Stimulated activated CD4-positive, alpha-beta T cell treated with anti-CD3 and anti-CD28 coated beads, Interleukin-1b, Interleukin-23, amount 100 ng/mL, for 48 hours (primary cell): ENCODE measurements at places on chromosomes 13 and 19.

- DNase-seq, result no peak
Observed at GRCh38 chr13:85729296-85729695, 69.9 kb downstream of the SLITRK6 start.

GRCh38 chr19:1929021-1929742 lies 11.8 kb upstream of the CSNK1G2 start:
- DNase-seq, result peak; percentile 79

- DNase-seq, result no peak
Observed at GRCh38 chr13:42101821-42102585, 53.6 kb downstream of the DGKH start.

- no peak for DNase-seq
Observed at GRCh38 chr13:44101347-44102083, 221.8 kb downstream of the LACC1 start.

GRCh38 chr19:14416817-14417231 lies 2.3 kb downstream of the DDX39A start:
- DNase-seq, result no peak
